ENCODE measurements at places on chromosomes 3 and 15.

DNA sequence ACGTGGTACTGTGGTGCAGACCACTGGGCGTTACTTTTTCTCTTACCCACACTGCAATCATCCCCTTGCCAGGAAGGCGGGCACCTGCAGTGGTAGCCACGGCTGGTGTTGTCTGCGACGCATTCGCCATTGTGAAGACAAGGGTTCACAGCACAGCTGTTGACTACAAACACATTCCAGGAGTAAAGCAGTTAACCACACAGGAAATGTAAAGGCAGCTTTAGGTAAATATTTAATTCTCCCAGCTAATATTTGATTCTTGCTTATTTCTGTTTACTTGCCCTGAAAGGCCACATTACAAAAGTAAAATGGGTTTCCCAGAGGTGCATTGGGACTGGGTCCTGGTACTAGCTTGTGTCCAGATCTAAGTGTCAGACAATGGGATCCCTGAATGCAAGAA is 45.4 kb downstream of the HEG1 start:
- DNase-seq = no peak

DNA sequence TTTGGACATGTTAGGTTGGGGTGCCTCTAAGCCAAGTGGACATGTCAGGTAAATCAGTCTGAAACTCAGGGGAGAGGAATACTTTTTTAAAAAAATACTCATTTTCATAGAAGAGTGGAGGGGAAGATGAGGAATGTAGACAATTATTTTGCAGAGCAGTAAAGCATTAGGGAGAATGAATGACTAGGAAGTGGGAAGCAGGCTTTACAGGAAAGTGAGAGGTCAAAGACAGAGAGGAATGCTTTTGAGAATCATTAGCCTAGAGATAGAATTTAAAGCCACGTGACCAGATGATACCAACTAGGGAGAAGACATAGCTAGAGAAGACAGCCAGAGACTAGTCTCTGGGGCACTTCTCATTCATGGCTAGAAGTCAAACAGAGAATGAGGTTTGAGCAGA is 91.0 kb downstream of the RAD18 start:
- DNase-seq = no peak

GRCh38 chr3:8776406-8776805 is 7.0 kb upstream of the OXTR start:
- DNase-seq = no peak

- no peak for DNase-seq
Observed at GRCh38 chr3:60764870-60765269, 486.4 kb downstream of the FHIT start.

DNA sequence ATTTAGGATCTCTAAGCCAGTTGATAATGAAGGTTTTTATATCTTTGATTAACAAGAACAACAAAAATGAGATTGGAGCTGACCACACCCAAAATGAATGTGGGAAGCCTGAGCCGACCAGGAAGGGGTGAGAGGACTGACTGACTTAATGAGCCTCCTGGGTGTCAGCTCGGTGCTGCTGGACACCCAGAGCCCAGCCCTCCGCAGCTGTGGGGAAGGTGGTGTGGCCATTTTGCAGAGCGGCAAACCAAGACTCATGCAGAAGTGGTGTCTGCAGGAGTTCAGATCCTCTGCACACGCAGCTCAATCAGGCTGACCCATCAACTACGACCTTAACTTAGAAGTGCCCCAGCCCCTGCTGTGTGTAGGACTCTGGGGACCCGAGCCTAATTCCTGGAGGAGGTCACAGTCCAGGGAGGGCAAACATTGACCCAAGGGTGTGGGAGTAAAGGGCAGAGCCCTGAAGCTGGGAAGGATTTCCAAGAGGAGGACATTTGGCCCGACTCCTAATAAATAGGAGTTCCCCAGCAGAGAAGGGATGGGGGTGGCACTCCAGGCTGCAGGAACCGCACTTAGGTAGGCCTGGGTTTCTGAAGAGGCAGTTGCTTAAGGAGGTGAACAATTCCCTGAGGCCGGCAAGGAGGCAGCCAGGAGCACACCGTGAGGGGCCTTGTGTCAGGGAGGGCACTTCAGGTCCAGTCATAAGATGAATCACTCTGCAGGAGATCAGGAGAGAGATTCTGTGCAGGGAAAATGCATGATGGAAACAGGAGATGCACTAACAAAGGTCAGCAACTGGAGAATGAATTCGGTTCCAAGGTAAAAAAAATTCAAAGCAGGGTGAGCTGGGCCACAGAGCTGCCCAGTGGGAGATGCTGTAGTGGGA is 197.1 kb upstream of the TPM1 start:
- DNase-seq = peak; percentile 13

DNA sequence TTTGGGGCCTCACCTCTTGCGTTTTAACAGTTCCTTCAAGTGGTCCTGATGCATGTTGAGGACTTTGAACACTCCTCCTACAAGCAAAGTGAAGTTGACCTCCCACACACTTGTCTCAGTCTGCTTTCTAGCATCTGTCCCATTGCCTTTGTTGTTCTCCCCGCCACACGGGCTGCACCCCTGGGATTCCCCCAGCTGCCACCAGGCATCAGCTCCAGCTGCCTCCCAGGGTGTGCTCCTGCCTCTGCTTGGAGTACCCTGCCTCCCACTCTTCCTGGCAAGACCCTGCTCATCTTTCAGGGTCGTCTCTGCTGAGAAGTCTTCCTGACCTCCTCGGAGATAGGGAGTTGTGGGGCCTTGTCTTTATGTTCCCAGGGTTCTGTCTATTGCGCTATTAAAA is 52.2 kb downstream of the IGF1R start:
- no peak for DNase-seq

DNA sequence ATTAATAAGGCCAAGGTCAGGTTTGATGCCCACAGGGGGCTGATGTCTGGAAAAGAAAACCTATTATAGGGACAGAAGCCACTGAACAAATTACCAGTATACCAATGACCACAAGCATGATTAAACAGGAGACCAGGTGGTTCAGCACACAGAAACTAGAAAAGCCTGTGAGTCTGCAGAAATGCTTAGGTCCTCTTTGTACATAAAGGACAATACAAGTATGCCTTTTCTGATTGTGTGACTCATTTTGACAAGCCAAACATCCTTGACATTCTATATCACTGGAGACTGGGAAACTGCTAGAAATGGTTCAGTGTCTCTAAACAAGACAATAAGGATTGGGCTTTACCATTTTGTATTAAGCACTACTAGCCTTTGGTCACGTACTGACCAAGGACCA is 113.2 kb upstream of the MYO5C start:
- peak; percentile 29 for DNase-seq

- no peak for DNase-seq
Observed at GRCh38 chr3:71397046-71397445, 186.5 kb downstream of the FOXP1 start.

DNA sequence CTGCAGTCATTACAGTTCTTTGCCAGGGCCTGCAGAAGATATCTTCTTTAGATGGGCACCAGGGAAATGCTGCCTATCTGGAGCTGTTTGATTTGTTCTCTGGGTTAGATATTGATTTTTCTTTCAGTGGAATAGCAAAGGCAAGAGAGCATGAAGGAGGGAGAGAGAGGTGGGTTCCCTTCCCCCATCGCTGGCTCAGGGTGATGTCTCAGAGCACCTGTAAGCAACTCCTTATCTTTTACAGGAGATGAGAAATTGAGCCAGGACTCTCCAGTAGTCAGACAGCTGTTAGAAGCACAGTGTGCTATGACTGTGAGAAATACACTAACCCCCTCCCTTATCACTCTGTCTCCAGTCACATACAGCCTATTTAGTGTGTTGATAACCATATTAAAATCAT is 89.3 kb upstream of the SLC24A5 start:
- DNase-seq = no peak

DNA sequence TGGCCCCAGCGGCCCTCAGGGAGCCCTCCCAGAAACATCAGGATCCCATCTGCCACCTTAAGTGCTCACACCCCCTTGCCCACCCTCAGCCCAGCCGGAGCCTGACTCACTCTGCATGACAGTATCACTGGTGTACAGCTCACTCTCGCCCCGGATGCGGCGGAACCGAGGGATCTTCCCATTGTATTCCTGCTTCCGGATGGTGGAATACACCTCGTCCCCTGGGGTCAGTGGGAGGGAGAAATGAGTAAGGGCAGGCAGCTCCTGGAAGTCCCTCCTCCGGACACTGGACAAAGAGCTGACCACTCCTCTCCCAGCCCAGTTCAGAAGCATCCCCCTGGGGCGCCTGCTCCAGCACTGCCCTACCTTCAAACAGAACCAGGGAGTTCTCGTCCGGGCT is 16.5 kb downstream of the SEMA7A start:
- no peak for DNase-seq

- DNase-seq = no peak
Observed at GRCh38 chr3:67037615-67038014, 39.5 kb downstream of the KBTBD8 start.

- no peak for DNase-seq
Observed at GRCh38 chr3:195755791-195756676, 35.3 kb downstream of the MUC20 start.

DNA sequence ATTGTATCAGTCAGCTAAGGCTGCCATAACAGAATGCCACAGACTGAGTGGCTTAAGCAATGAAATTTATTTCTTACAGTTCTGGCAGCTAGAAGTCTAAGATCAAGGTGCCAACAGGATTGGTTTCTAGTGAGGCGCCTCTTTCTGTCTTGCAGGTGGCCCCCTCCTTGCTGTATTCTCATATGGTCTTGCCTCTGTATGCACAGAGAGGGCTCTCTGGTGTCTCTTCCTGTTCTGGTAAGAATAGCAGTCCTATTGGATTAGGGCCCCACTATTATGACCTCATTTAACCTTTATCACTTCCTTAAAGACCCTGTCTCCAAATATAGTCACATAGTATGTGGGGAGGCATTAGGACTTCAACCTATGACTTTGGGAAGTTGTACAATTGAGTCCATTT is 253.9 kb downstream of the EDEM1 start:
- no peak for DNase-seq

DNA sequence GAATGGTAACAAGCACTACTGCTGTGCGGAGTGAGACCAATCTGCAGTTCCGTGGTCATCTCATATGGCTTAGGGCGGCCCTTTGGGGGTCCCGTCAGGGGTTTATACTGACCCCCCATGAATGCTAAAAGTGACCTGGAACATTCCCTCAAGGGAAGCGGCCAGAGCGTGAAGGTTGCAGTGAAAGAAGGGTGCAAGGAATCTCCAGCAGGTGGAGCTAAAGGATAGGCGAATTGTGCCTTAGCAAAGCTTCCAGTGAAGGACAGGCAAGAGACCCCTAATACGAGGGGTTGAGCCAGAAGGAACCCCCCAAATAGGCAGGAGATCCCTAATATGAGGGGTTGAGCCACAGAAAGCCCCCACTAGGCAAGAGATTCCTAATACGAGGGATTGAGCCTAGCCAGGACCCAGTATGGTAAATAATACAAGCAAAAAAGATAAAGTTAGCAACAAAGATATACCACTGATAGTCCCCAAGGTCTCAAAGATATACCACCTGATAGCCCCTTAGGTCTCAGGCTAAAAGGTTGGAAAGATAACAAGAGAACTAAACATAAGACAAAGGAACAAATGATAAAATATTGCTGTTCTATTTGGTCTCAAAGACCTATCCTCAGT is 32.8 kb downstream of the ZNF589 start:
- DNase-seq = peak; percentile 80

DNA sequence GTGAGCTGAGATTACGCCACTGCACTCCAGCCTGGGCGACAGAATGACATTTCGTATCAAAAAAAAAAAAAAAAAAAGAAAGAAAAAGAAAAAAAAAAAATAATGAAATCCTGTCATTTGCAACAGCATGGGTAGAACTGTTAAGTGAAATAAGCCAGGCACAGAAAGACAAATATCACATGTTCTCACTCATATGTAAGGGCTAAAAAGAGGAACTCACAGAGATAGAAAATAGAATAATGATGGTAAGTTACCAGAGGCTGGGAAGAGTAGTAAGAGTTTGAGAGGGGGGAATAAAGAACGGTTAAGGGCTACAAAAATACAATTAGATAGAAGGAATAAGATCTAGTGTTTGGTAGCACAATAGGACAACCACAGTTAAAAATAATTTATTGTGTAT is 19.7 kb downstream of the DENND6A start:
- DNase-seq = no peak

GRCh38 chr15:69467636-69468035 is 15.0 kb downstream of the RPLP1 start:
- no peak for DNase-seq

GRCh38 chr3:126859415-126860246 is 123.3 kb upstream of the PLXNA1 start:
- no peak for DNase-seq

- no peak for DNase-seq
Observed at GRCh38 chr3:104436506-104436905, 930.2 kb upstream of the ALCAM start.

GRCh38 chr3:152356870-152357276 is 88.1 kb downstream of the MBNL1 start:
- DNase-seq = no peak

DNA sequence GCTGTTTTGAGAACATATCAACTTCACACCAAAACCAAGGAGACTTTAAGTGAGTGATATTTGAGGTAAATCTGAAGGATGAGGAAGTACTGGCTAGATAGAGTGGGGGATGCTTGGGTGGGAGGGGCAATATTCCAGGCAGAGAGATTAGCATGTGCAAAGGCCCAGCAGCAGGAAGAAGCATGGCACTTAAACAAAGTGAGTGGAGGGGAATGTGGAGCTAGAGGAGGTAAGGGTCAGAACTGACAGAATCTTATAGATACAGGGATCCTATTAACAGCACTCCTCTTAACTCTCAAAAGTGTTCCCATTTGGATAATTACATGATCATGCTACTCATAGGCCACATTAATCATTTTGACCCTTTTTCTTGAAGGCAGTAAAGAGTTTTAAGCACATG is 41.4 kb upstream of the SPRED1 start:
- no peak for DNase-seq

- no peak for DNase-seq
Observed at GRCh38 chr15:101174152-101174920, 77.5 kb downstream of the CHSY1 start.

- peak; percentile 45 for DNase-seq
Observed at GRCh38 chr15:34621675-34622074, 38.2 kb upstream of the GOLGA8B start.

DNA sequence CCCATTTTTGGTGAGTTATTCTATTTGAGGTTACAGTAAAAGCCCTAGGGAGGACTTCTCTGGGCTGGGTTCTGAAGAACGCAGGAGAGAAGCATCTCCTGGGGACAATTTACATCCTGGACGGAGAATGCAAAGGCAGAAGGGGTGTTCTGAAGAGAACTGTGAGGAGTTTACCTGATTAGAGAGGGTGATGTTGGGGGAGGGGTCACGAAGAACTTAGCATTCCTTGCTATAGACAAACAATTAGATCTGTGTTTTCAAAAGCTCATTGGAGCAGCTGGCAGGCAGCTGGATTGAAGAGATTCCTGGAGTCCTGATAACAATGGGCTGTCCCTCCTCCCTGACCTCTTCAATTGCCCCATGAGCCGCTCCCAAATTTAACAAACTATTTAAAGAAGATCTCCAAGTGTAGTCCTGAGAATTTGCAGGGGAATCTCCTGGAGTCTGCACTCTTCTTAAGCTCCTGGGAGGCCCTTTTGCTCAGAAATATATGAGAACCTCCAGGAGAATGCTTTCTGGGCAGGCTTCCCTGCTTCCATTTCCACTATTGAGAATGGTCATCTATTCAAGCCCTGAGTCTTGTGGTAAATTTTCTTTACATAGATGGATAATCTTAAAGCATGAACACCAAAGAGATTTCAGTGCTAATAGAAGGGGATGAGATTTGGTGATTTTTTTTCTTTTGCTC is 55.3 kb downstream of the ARHGAP31 start:
- no peak for DNase-seq

- no peak for DNase-seq
Observed at GRCh38 chr15:85402195-85402881, 21.9 kb downstream of the AKAP13 start.

- no peak for DNase-seq
Observed at GRCh38 chr3:100720426-100720825, 11.1 kb downstream of the TFG start.

- no peak for DNase-seq
Observed at GRCh38 chr3:80215191-80215590, 447.4 kb upstream of the ROBO1 start.

Measured in G401 (cell line).